ENCODE measurements at places on chromosomes 2 and 18.
A peak's percentile ranks its signal among the peaks of the same experiment; 100 is the strongest.

GRCh38 chr2:88161446-88162244, 8.5 kb upstream of the THNSL2 start:
- no peak for DNase-seq

- no peak for DNase-seq
These were observed 133.2 kb upstream of the EPHA4 start for GRCh38 chr2:221705185-221705877.

DNA sequence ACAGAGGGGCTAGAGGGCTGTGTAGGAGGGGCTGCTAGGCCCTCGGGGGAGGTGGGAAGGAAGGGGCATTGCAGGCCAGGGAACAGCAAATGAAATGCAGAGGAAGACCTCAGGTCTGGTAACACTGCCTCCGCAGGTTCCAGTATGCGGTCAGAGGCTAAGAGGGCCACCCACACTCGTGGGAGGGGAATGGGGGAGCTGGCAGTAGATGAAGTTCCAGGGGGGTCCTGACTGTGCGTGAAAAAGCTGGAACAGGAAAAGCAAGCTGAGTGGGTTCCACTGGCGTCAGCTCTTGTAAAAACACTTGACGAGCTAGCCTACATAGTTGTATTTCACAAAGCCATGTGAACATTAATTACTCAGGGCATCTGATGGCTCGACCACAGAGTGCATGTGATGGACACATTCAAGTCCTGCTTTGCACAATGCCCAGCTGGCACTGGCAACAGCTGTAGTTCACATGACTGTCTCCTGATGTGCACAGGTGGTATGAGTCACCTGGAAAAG, 29.0 kb upstream of the PTPN4 start:
- no peak for DNase-seq

DNA sequence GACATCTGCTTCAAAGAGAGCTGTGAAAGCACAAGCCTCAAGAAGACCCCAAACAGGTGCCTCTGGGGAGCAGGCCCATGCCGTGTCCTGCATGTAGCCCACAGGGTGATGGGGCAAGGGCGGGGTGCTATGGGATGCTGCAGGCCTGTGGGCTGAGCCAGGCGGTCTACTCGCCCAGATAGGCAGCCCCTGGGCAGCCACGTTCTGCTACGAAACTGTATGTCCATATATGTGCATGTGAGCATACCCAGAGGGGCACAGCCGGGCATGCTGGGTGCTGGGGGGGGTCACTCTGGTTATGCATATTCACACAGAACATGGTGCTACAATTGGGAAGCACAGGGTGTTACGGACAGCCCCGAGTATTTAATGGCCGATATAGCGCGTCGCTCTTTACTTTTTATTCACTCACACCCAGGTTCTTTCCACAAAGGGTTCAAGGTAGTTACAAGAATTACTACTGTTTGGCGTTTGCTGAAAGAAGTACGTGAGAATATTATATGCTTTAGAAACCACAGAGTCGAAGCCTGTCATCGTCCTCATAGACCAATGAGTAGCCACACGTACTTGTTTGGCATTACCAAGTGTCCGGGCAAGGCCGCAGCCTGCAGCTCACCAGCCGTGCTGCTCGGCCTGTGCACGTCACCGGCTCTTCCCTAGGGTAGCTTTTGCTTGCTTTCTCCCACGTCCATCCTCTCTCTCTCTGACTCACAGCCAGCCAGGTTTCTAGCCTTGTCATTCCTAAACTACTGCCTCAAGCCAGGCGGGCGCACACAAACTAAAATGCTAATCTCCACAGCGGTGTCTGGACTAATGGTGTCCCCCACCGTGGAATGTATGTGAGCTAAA, 14.4 kb downstream of the MTERF4 start:
- no peak for DNase-seq

- DNase-seq = no peak
These were observed 5.0 kb downstream of the EVX2 start for GRCh38 chr2:176078541-176079284.

DNA sequence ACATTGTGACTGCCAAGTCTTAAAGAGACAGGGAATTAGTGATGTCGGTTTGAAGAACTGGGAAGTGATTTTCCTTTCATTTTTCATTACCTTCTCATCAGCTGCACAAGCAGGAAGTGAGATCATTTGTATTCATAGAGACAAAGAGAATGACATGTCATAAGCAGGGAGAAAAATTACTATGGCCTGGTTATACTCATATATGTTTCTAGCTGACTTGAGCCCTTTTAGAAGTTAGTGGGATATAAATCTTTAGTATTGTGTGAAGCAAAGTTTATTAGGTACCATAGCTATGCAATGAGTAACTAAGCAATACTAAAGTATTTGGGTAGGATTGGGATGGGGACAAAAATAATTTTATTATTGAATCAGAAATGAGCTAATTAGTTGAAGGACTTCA, 284.1 kb downstream of the PID1 start:
- DNase-seq = peak; percentile 21

GRCh38 chr2:100130595-100131391, 11.6 kb downstream of the AFF3 start:
- no peak for DNase-seq

DNA sequence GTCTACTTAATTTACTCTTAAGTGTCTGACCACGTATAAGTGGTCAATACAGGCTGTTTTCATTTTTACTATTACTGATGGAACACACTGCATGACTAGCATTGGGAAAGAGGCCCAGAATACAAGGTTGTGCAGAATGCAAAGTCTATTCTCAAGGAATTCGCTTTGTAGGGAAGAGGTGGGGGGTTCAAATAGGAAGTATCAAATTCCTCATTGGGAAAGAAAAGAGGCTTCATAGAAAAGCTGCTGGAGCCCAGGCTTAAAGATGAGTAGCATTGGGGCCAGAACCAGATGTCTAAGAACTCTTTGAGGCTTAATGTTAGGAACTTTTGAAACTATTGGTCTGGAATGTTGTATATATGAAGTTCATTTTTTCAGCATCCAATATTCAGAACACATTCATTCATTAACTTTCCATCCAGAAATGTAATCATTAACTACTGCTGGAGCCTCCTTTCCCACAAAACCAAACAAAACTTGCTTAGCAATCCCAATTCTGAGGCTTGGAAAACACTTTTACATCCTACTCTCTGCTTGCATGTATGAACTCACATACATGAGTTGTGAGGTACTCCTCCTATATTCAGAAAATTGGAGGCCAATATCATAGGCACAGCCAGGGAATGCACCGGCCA, 994 bp upstream of the LRATD1 start:
- no peak for DNase-seq

DNA sequence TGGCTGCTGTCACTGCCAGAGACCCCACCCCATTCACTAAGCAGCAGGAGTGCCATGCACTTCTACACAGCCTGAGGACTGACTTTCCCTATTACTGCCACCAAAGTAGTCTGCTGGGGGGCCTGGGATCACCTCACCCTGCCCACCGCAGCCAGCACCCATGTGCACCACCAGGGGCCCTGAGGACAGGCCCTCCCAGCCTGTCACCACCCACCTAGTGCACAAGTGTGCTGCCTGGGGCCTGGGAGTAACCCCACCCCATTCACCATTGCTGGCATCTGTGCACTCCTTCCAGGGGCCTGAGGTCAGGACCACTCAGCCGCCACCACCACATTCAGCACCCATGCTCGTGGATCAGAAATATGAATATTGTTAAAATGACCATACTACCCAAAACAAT, 247.8 kb upstream of the NCKAP5 start:
- no peak for DNase-seq

DNA sequence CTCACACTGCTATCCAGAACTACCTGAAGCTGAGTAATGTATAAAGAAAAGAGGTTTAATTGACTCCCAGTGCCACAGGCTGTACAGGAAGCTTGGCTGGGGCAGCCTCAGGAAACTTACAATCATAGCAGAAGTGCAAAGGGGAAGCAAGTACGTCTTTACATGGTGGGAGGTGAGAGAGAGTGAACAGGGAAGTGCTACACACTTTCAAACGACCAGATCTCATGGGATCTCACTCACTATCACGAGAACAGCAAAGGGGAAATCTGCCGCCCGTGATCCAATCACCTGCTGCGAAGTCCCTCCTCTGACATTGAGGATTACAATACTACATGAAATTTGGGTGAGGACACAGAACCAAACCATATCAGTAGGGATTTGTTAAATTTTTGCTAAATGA, 150.4 kb upstream of the NXPH2 start:
- DNase-seq = no peak

- DNase-seq = no peak
These were observed 289.1 kb downstream of the ICOS start for GRCh38 chr2:204225671-204226073.

DNA sequence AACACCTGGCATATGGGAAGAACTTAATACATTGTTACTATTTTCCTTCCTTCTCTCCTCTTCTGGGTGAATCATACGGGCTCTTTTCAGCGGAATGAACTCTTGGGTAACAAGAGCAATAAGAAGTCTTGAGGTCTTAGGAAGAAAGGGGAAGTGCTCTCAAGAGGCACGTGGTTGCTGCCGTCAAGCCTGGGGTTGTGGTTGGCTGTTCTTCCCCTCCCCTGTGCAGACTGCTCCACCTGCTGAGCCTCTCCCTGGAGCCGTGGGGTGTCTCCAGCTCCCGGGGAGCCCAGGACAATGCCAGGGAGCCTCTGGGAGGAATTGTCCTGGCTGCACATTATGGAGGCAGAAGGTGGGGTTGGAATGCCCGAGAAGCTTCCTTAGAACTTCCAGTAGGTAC, 19.4 kb downstream of the TOGARAM2 start:
- DNase-seq = no peak

GRCh38 chr2:100704156-100704555, 115.8 kb upstream of the NPAS2 start:
- DNase-seq = no peak

DNA sequence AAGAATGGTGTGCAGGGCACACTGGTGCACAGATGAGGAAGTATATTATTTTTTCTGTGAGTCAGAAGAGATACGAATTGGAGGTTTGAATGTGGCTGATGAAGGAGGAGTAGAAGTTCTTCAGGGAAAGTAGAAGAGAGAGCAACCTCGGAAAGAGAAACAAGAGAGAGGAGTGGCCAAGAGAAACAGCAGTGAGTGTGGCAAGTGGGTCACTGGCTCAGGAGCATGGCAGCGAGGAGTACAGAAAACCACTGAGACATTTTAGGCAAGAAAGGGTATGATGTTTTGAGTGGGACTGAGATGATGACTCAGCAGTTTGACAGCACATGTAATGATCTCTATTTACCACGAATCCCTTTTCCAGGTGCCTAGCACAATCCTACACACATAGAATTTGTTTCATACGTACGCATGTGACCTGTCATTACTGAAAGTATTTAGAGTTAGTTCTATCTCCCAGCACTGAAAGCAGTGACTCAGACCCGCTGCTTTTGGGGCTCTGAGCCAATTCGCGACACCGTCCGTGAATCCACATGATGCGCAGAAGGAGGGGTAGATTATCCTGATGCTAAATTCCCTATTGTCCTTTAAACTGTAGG, 915.4 kb downstream of the DCDC2C start:
- no peak for DNase-seq

GRCh38 chr2:197229509-197230443, 80.8 kb downstream of the ANKRD44 start:
- peak; percentile 76 for DNase-seq

GRCh38 chr2:77484026-77484425, 38.1 kb downstream of the LRRTM4 start:
- DNase-seq = no peak

DNA sequence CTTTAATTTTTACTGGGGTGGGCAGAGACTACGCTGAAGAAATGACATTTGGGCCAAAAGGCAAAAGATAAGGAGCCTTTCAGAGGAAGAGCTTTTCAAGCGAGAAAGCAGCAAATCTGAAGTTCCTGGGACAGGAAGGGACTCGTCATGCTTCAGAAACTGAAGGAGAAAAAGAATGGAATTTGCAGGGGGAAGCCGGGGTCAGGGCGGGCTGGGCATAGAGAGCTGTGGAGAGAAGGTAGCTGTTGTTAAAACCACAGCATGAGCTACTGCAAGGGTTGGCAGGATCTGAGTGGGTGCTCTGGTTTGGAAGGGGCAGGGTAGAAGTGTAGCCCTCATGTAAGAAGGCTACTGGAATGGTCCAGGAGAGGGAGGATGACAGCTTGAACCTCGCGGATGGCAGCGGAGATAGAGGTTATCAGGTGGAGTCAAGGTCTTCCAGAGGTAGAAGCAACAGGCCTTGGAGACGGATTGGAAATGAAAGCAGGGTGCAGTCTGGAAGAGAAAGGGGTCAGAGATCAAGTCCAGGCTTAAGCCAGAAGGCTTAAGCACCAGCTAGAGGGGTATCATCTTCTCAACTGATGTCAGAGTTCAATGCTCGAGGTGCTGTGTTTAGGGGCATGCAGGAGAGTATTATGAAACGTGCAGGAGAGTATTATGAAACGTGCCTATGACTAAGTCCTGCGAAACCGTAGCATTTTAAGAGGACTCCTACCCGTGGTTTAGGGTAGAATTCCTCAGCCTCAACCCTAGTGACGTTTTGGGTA, 18.9 kb downstream of the ATP8B1 start:
- DNase-seq = peak; percentile 94

DNA sequence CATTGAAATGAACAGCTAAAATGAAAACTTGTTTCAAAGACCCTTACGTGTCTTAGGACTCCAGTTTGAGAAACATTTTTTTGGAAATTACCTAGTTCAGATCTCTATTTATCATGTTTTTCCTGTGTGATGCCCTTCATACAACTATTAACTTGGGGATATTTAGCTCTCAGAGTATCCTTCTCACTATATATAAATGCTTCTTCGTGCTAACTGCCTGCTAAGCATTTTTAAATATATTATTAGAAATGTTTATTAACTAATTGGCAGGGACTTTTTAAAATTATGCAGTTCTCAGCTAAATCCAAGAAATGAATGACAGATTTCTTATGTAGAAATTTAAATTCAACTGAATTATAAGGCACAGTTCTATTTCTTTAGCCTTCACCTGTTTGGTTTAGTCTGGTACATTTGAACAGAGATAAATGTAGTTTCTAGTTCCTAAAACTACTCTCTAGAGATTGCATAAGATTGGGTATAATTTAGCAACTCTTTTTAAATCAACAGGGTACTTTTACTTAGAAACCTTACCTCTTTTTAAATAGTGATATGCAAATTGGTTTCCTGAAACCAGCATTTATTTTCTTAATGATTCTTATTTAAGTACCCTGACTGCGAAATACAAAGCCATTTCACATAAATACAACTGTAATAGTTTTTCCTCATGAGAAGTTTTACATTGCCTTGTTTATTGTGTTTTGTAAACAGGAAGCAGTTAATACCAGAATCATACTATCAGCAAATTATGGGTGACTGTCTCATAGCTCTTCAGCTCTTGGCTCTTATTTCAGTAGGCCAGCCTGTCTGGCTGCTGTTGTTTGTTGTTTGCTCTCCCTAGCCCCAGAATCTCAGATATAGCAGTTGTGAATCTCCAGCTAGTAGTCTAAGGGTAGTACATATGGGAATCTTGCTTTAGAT, 140.7 kb downstream of the PTRHD1 start:
- DNase-seq = no peak

DNA sequence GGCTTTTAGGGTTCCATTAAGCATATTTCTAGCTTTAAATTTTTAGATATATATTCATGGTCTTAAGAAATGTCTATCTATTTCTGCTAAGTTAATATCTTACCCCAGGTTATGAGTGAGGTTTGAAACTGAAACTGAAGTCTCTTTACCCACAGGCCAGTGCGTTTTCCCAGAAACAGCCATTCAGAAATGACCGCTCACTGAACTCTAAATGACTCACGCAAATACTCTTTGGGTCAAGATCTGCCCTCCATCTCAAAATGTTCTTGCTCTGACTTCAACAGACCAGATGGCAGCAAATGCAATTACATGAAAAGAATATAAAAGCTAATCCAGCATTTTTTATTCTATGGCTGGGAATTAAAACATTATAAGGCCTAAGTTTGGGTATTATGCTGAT, 315.2 kb downstream of the TDRD15 start:
- peak; percentile 92 for DNase-seq

Measured in M059J (cell line).